ENCODE measurements at places on chromosomes 7 and 10.
A peak's percentile ranks its signal among the peaks of the same experiment; 100 is the strongest.

DNA sequence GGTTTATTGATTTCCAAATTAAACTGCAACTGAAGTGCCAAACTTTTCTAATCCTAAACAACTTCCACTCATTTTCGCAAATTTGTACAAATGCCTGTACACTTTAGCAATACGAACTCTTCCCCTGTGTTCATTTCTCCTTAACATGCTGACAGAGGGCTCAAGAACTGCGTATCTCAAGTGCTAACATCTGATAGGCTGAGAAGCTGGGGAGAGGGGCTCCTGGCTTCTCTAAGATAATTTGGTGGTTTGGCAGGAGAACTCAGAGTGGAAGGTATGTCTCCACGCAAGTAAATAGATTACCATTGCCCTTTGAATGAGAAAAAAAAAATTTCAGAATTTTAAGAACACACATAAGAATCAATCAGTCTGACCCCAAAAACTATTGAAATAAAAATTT lies 53.3 kb upstream of the ANLN start:
- no peak for DNase-seq

DNA sequence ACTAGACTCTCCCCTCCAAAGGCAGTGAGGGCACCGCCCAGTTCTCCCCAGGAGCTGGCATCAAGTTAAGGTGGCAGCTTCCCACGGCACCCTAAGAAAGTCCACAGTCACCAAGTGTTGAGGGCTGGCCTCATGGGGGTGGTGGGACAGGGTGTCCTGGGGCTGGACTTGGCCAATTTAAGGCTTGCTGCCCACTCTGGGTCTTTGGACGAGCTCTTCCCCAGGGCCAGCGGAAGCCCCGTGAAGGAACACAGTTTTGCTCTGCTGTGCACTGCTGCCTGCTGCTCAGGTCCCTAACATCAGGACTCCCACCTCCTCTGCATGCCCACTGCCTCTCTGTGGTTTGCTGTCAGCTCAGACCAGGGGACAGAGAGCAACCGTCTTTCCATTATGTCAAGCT lies 57.3 kb upstream of the TMEM72 start:
- peak; percentile 61 for DNase-seq

DNA sequence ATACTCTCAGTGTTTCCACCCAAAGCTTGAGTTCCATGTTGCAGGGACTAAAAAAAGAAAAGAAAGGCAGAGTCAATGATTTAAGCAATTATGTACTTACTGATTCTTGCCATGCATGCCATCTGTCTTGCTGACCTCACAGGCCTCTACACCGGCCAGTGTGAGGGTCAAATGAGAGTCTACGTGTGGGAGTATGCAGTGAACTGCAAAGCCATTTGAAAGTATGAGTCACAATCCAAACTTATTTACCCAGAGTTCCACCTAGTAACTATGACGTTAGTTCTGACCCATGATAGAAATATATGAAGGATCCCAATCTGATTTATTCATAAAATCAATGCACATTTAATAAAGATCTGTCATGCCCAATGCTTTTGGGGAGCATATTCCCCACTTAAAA lies 26.5 kb downstream of the PDE1C start:
- DNase-seq = no peak

DNA sequence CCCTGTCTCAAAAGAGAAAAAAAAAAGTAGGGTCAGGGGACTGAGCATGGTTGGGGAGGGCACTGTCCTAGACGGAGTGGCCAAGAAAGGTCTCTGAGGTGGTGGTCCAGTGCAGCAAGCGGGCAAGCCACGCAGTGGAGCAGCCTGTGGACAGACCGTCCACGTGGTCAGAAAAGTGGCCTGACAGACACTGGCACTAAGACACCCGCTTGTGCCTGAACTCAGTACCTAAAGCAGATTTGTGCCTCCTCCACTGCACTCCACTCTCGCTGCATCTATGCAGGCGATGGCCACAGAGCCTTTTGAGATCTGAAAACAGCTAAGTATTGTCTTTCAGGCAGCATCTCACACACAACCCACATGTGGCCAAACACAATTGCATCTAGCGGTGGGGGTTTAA lies 8.8 kb downstream of the ASB10 start:
- no peak for DNase-seq

DNA sequence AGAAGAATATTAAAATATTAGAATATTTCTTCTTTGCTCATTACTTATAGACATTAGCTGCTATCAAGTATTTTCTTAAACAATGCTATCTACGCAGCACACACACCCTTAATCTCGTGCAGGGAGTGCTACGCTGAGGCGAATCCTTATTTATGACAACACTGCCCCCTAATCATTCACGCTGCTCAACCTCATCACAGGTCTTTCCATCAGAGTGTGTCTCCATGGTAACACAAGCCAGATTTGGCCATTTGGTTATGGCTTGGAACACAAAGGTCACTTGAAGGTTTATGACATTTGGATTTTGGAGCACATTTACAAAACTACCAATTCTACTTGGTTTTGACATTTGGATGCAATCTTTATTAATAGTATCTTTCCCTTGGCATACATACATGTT lies 45.4 kb upstream of the MYO3A start:
- no peak for DNase-seq

- no peak for DNase-seq
Observed at GRCh38 chr7:81236560-81236959, 317.7 kb upstream of the SEMA3C start.

- no peak for DNase-seq
Observed at GRCh38 chr7:93758631-93759030, 131.9 kb downstream of the TFPI2 start.

All from lower leg skin (tissue), 4 donors.